Naive thymus-derived CD8-positive, alpha-beta T cell (primary cell): ENCODE measurements at places on chromosomes 2 and 18. TPM values are rescaled to one million over a fixed set of nuclear protein-coding genes. Genes with fewer than 3 reads are reported as not detected.

DNA sequence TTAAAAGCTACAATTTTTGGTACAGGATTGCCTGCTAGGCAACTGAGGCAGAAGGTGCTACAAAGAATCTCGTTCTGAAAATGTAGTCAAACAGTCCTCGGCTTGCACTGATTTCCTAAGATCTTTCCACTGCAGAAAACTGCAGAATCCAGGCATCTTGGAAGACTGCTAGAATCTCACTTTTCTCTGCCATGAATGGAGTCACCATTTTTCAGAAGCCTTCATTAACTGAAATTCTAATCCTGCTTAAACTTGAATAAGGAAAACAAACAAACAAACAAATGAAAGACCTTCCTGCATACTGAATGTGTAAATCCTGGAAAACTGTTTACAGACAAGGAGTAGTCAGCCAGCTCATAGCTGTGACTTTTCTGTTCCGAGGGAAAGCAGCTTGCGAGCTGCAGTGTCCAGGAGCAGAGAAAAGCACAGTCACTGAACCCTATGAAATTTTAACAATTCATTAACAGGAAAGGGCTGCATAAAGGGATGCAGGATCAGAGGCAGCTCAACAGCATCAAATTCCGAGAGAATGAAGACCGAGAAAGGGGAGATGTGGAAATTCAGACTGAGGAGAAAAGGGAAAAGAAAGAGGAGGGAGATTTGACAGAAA lies 210.5 kb upstream of the PIK3C3 start:
- no peak overlapping the region for H3K27ac ChIP-seq
- no peaks in the 10 kb centered on the region for H3K4me1 ChIP-seq
- DNase-seq, result no peak
- no peaks in the 10 kb centered on the region for H3K27me3 ChIP-seq
- H3K36me3 ChIP-seq, result no peaks in the 10 kb centered on the region

- H3K36me3 ChIP-seq, result no peaks in the 10 kb centered on the region
- H3K27ac ChIP-seq, result peak overlapping the region; percentile 88
- DNase-seq, result no peak
- peaks cover 45% of the 10 kb centered on the region for H3K4me1 ChIP-seq
Measured at GRCh38 chr2:172439911-172440310, 12.5 kb downstream of the ITGA6 start.

DNA sequence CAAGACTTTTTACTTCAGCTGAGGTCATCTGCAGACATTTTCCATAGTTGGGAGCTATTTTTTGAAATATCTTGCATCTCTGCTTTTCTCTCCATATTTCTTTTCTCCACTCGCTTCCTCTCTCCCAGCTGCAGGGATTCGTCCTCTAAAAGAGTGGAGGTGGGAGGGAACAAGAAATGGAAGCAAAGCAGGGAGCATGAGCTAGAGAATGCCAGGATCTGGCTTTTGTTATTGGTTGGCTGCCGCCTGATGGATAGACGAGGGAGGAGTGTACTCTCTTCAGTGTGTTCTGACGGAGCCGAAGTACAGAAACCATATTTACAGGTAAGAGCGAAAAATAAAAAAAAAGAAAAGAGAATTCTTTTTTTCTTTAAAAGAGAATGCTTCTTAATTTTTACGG lies at the start of gene CSRNP3:
Gene CSRNP3, plus strand, starts transcription at position 282 of the 400 bp plus-strand sequence. CDS start 125,368 bp downstream, outside the sequence.
- no peaks in the 10 kb centered on the region for H3K36me3 ChIP-seq
- DNase-seq, result no peak
- H3K27ac ChIP-seq, result no peak within 1 kb of the TSS
- H3K4me3 ChIP-seq, result no peak within 1 kb of the TSS
- no peaks in the 10 kb centered on the region for H3K4me1 ChIP-seq

- H3K27me3 ChIP-seq, result peaks cover 4% of the 10 kb centered on the region
- H3K36me3 ChIP-seq, result no peaks in the 10 kb centered on the region
- H3K4me1 ChIP-seq, result no peaks in the 10 kb centered on the region
- no peak overlapping the region for H3K4me3 ChIP-seq
Measured at GRCh38 chr2:65710779-65711295, 278.4 kb upstream of the SPRED2 start.

DNA sequence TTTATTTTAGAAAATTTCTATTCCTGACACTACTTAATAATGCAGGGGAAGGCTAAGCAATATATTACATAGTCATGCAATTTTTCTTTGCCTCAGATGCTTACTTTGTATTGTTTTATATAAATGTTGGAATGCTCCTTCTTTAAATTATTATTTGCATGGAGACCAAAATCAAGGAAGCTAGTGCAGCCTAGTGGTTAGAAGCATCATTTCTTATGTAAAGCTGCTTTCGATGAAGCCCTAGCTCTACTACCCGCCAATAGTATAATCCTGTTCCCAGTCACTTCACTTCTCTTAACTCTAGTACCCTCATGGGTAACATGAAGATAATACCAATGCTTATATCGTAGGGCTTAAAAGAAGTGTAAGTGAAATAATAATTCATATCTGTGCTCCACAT lies 198.9 kb downstream of the LRATD1 start:
- peaks cover 2% of the 10 kb centered on the region for H3K27me3 ChIP-seq
- no peaks in the 10 kb centered on the region for H3K4me1 ChIP-seq

DNA sequence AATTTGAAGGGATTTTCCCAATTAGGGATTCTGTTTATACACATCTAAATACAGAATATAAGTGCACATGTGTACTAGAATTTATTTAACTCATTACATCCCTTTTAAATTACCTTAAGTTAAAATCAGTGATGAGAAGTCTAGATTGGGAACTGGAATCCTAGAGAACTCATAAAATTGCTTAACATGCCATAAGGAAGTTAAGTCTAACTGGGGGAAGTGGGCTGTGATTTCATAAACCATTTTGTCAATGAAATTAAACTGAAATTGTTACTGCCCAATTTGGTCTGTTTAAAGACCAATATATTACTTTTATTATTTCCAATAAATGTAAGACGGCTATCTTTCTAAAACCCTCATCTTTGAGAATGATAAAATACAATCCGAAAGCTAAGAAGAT lies 72.3 kb upstream of the CD226 start:
- no peaks in the 10 kb centered on the region for H3K27me3 ChIP-seq
- no peak for DNase-seq
- H3K4me3 ChIP-seq, result no peak overlapping the region
- H3K36me3 ChIP-seq, result peaks cover 71% of the 10 kb centered on the region

GRCh38 chr2:63257473-63257872 lies 206.8 kb downstream of the OTX1 start:
- H3K36me3 ChIP-seq, result peaks cover 30% of the 10 kb centered on the region
- H3K4me3 ChIP-seq, result no peak overlapping the region
- no peak overlapping the region for H3K27ac ChIP-seq
- peak; percentile 2 for DNase-seq
- no peaks in the 10 kb centered on the region for H3K4me1 ChIP-seq

GRCh38 chr2:48428449-48428848 lies 101.5 kb upstream of the STON1 start:
- no peaks in the 10 kb centered on the region for H3K36me3 ChIP-seq
- no peak for DNase-seq
- no peaks in the 10 kb centered on the region for H3K4me1 ChIP-seq
- H3K27ac ChIP-seq, result no peak overlapping the region
- no peak overlapping the region for H3K4me3 ChIP-seq

GRCh38 chr2:9708683-9709538 lies 78.1 kb upstream of the YWHAQ start:
- H3K27me3 ChIP-seq, result peaks cover 3% of the 10 kb centered on the region
- H3K27ac ChIP-seq, result no peak overlapping the region
- H3K4me1 ChIP-seq, result no peaks in the 10 kb centered on the region

DNA sequence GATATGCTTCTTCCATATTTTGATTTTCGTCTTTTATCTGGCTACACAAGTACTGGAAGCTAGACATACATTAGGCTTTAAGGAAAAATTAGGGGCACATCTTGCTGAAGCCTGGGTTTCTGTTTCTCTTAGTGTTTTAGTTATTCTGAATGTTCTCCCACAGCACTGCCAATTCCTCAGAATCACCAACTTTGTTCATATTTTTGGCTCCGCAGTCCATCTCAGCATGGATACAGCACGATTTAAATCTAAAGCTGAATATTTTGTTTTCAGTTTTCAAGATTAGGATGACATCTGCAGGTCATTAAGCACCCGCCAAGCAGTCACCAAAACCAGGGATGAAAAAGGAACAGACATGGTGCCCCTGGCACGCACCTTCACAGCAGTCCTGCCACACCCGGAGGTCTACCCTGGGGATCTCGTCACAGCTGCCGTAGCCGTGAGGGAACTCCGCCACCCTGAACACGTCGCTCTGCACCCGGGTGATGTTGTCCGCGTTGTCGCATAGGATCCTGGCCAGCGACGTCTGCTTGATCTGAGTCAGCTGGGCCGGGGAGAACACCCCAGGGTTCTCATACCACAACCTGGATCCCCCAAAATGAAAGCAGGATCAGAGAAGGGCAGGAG lies 101.2 kb downstream of the PXDN start:
- no peaks in the 10 kb centered on the region for H3K36me3 ChIP-seq
- H3K4me3 ChIP-seq, result no peak overlapping the region
- H3K27ac ChIP-seq, result no peak overlapping the region
- H3K4me1 ChIP-seq, result no peaks in the 10 kb centered on the region

- H3K36me3 ChIP-seq, result peaks cover 14% of the 10 kb centered on the region
- no peaks in the 10 kb centered on the region for H3K4me1 ChIP-seq
- H3K4me3 ChIP-seq, result no peak overlapping the region
- H3K27ac ChIP-seq, result no peak overlapping the region
Measured at GRCh38 chr2:233651430-233651829, 15.2 kb downstream of the UGT1A10 start.

DNA sequence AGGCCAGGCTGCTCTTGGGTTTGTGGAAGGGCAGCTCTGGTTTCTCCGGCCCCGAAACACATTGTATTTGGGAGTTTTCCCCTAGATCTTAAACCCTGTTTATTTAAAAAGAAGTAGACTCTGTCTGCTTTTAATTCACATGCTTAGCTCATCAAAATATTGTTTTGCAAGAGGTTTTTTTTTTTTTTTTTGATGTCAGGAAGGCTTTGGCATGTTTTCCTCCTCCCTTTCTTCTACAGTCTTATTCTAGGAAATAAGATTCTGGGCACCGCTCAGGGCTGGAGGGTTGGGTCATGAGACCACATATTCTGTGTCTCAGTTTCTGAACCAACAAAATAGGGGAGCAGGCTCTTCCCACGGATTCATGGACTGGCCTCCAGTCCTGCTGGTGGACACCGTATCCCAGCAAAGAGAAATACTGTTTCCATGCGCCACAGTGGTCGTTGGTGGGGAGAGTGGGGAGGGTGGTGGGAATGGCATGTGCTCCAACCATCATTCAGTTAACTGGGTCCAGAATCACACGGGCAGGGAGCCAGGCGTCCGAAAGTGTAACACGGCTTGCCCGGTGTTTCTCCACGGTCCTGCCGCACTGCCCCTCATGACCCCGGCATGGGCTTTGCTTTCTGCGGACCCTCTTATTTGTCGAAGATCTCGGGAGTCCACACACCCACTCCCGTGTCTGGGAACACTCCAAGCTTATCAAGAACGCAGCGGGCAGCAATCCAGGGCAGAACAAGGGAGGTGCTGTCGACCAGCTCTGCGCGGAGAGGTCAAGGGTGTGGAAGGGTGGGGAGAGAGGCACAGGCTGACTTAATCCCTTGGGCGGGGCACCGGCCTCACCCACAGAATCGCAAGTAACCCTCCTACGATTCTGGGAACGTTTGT lies 176.7 kb downstream of the GLI2 start:
- no peak for DNase-seq
- no peaks in the 10 kb centered on the region for H3K4me1 ChIP-seq
- H3K36me3 ChIP-seq, result no peaks in the 10 kb centered on the region
- no peak overlapping the region for H3K4me3 ChIP-seq
- H3K27ac ChIP-seq, result no peak overlapping the region
- H3K27me3 ChIP-seq, result no peaks in the 10 kb centered on the region

- H3K4me3 ChIP-seq, result no peak overlapping the region
- no peak for DNase-seq
- no peaks in the 10 kb centered on the region for H3K36me3 ChIP-seq
- no peaks in the 10 kb centered on the region for H3K4me1 ChIP-seq
- H3K27ac ChIP-seq, result no peak overlapping the region
- H3K27me3 ChIP-seq, result peaks cover 6% of the 10 kb centered on the region
Measured at GRCh38 chr2:105176429-105176828, 65.1 kb upstream of the GPR45 start.

DNA sequence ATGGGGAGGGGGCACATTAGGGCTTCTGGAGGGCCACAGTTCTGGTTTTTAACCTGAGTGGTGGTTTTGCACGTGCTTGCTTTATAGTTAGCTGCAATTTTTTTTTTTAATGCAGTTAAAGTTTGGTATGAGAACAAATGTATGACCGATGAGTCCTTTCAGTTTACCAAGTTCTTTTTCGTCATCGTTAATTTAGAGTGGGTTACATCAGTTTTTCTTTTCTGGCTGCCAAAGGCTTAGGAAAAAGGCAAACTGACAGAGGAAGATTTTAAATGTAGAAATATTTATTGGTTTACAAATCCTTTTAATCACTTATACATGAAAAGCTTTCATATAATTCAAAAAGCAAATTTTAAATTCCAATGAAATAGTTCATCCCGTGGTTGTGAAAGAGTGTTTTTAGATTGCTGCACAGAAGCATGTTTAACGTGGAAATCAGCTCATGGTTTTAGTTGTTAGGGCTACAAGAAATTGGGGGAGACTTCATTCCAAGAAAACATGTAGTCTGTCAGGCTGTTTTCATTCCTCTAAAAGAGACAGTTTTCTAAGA lies 82.9 kb downstream of the MSH2 start:
- no peaks in the 10 kb centered on the region for H3K27me3 ChIP-seq
- no peak for DNase-seq
- H3K4me1 ChIP-seq, result peaks cover 6% of the 10 kb centered on the region
- H3K27ac ChIP-seq, result peak overlapping the region; percentile 64
- no peak overlapping the region for H3K4me3 ChIP-seq

GRCh38 chr2:150042500-150043171 lies 444.8 kb downstream of the RND3 start:
- H3K36me3 ChIP-seq, result no peaks in the 10 kb centered on the region
- H3K27ac ChIP-seq, result no peak overlapping the region
- no peaks in the 10 kb centered on the region for H3K27me3 ChIP-seq

The RTKN gene
- not detected for total RNA-seq

The CYTIP gene
- 341 TPM for total RNA-seq

The EHD3 gene
- total RNA-seq, result 3.2 TPM

The PPP1R1C gene
- not detected for total RNA-seq

The NR4A2 gene
- 2.8 TPM for total RNA-seq

The LOXHD1 gene
- 0.08 TPM for total RNA-seq

The IL18RAP gene
- total RNA-seq, result 1.2 TPM

The MROH2A gene
- not detected for total RNA-seq

The ST8SIA5 gene
- total RNA-seq, result 0.25 TPM

The STK25 gene
- total RNA-seq, result 150 TPM

The C2orf80 gene
- total RNA-seq, result not detected
